Frontal cortex (tissue), 4 donors: ENCODE measurements at places on chromosomes 6 and 20. TPM values are rescaled to one million over a fixed set of nuclear protein-coding genes. Genes with fewer than 3 reads are reported as not detected.

The FAM184A gene
- total RNA-seq, result 30.2 TPM

The TMEM244 gene
- 1.2 TPM for total RNA-seq

The MTFR2 gene
- total RNA-seq, result 0.41 TPM

The CST1 gene
- not detected for total RNA-seq

The FAM83C gene
- total RNA-seq, result not detected

The MRAP2 gene
- total RNA-seq, result 7.7 TPM

The LY6G6F gene
- not detected for total RNA-seq

The DEFB128 gene
- total RNA-seq, result not detected

The CDSN gene
- not detected for total RNA-seq

The HMGCLL1 gene
- total RNA-seq, result 68.9 TPM

The MLN gene
- not detected for total RNA-seq

The DEFB124 gene
- not detected for total RNA-seq

The TGM2 gene
- total RNA-seq, result 3.3 TPM

The RPS6KA2 gene
- total RNA-seq, result 24.9 TPM
